ENCODE measurements at places on chromosomes 1 and 21. TPM values are rescaled to one million over a fixed set of nuclear protein-coding genes. Genes with fewer than 3 reads are reported as not detected.

Gene SLC39A1
- polyA plus RNA-seq, result 85.1 TPM

Gene FAM151A
- 0.24 TPM for polyA plus RNA-seq

DNA sequence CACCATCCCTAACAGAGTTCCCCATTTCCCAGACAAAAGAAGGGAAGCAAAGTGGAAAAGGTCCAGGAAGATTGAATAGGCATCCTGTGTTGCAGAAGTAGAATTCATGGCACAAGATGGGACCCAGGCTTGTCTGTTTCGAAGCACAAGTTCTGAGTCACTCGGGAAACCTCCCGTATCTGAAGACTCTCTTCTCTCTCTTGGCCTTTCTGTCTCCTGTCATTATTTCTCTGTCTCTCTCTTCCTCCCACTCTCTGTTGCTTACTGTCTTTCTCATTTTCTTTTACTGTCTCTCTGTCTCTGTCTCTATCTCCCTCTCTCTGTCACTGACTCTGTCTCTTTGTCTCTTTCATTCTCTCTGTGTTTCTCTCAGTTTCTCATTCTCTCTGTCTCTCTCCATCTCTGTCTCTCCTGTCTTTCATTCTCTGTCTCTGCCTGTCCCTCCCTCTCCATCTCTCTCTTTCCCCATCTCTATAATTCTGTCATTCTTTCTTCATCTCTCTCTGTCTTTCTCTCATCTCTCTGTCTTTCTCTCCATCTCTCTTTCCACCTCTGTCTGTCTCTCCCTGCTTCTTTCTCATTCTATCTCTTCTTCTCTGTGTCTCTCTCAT lies 23.7 kb downstream of the RNF187 start:
- H3K36me3 ChIP-seq, result no peaks in the 10 kb centered on the region
- no peak for DNase-seq
- H3K4me3 ChIP-seq, result no peak overlapping the region
- no peak overlapping the region for H3K27ac ChIP-seq
- H3K4me1 ChIP-seq, result no peaks in the 10 kb centered on the region

Gene MARK1
- 2.6 TPM for polyA plus RNA-seq

- no peaks in the 10 kb centered on the region for H3K4me1 ChIP-seq
- no peaks in the 10 kb centered on the region for H3K36me3 ChIP-seq
- H3K27ac ChIP-seq, result no peak overlapping the region
- DNase-seq, result no peak
Measured at GRCh38 chr1:85146972-85147359, 53.9 kb downstream of the SYDE2 start.

DNA sequence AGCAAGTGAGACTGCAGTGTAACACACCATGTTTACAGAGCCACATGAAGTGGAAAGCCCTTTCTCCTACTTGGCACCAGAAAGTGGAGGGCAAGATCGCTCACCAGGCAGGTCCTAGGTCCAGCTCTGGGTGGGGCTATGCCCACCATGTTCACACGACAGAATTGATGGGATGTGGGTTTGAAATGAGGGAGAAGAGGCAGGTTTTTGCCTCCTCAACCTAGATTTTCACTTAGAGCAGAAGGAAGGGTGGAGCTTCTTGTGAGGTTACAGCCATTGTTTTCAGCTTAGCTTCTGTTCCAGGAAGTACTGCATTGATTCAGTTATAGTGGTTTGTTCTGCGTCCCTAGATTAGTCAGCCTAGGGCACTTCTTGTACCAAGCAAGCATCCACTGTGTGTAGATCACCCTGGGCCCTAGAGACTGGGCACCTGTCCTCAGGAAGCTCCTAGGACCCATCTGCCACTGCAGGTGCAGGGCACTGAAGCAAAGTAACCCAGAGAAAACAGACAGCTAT lies 2.3 kb downstream of the CD53 start:
- H3K36me3 ChIP-seq, result no peaks in the 10 kb centered on the region
- H3K4me1 ChIP-seq, result no peaks in the 10 kb centered on the region
- no peak for DNase-seq
- no peak overlapping the region for H3K4me3 ChIP-seq
- H3K27ac ChIP-seq, result peak overlapping the region; percentile 89
- no peaks in the 10 kb centered on the region for H3K27me3 ChIP-seq

GRCh38 chr1:2545754-2546514 lies 10.2 kb upstream of the TNFRSF14 start:
- H3K4me3 ChIP-seq, result no peak overlapping the region
- peak; percentile 97 for DNase-seq
- peaks cover 41% of the 10 kb centered on the region for H3K4me1 ChIP-seq
- H3K27me3 ChIP-seq, result no peaks in the 10 kb centered on the region
- peak overlapping the region; percentile 92 for H3K27ac ChIP-seq

Gene S100B
- 15.5 TPM for polyA plus RNA-seq

DNA sequence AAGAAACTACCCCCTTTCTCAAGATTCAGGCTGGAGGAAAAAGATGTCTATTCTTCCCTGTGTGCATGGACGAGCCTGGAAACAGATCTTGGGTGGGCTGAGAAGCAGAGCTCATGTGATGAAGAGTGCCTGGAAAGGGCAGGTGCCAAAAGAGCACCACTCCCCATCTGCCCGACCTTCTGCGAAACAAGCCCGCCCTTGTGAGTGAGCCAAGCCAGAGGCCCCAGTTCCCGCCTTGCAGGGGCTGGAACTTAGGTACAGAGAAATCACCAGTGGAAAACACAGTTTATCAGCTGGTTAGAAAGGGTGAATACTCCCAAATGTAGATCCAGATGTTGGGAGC lies 26.7 kb upstream of the A3GALT2 start:
- no peak overlapping the region for H3K4me3 ChIP-seq
- H3K27me3 ChIP-seq, result no peaks in the 10 kb centered on the region
- H3K27ac ChIP-seq, result peak overlapping the region; percentile 97
- DNase-seq, result no peak
- H3K36me3 ChIP-seq, result no peaks in the 10 kb centered on the region

DNA sequence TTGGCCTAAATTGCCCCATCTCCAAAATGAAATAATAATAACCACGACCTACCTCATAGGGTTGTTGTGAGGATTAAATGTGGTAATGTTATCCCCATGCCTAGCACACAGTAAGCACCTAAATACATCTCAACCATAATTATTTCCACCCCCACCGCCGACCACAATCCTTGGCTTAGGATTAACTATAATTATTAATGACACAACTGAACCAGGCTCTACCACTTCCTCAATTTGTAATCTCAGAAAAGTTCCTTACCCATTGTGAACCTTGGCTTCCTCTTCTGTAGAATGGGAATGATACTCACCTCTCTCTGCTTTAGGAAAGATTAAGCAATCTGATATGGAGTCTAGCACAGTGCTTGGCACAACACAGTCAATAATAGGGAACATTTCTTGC lies 44.3 kb upstream of the TACSTD2 start:
- H3K36me3 ChIP-seq, result no peaks in the 10 kb centered on the region
- no peaks in the 10 kb centered on the region for H3K27me3 ChIP-seq
- H3K27ac ChIP-seq, result no peak overlapping the region
- H3K4me1 ChIP-seq, result no peaks in the 10 kb centered on the region

Gene OR2L5
- polyA plus RNA-seq, result not detected

Gene CRYAA
- polyA plus RNA-seq, result not detected

Gene DCAF6
- polyA plus RNA-seq, result 50.9 TPM

GRCh38 chr1:6180707-6181311 lies 688 bp upstream of the CHD5 start:
- no peak for DNase-seq
- H3K27ac ChIP-seq, result no peak overlapping the region
- H3K36me3 ChIP-seq, result no peaks in the 10 kb centered on the region
- H3K4me3 ChIP-seq, result no peak overlapping the region

DNA sequence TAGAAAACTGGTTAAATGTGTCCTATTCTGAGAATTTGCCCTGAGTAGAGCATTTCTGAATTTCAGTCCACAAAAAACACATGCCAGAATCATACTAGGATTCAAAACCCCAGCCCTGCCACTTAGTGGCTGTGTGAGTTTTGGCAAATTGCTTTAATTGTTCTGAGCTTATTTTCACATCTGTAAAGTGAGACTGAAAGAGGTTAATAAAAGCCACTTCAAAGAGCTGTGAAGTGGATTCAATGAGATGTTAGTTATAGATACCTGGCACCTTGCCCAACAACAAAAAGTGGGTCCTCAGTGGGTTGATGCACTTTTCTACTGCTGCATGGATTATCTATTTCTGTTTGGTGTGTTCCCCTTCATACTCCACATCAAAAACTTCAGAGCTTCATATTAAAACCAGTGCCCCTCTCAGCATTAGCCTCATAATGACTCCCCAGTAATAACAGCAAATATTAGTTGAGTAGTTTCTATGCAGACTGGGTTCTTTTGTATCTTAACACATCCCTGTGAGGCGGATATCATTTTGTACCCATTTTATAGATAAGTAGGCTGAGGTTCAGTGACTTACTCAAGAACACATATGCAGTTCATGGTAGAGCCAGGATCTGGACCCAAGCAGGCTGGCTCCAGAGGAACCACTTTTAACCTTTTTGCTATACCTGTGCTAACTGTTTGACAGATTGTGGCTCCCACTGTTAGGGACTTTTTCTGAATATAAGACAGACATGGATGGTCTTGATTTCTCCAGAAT lies 14.2 kb upstream of the ADORA3 start:
- H3K27ac ChIP-seq, result no peak overlapping the region
- DNase-seq, result no peak
- H3K4me3 ChIP-seq, result no peak overlapping the region

DNA sequence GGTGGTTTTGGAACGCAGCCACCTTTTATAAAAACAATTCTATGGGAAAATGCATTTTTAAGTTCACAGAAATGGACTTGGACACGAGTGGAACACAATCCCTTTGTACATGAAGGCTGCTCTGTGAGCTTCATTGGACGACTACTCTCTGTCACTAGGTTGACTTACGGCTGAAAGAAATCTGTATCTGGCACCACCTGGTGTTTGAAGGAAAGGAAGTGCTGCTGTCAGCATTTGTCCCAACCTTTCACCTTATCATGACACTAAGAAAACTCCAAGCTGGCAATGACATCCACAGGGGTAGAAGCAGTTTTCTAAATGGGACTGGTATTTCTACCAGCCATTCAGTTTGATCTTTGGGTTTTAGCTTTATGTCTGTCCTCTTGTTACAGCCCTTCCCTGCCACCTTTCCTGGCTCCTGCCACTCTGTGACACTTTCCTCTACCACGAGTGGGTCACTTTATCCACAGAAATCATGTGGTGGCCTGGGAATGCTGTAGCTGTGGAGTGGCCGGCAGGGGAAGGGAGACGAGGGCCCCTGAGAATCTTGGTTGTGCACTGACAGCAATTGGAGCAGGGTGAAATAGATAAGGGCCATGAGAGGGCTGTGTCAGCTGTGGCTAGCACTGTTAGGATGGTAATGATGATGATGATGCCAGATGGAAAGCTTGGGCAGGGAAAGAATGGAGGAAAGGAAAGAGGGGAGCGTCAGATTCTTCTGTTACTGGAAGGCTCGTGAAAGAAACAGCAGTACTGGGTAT lies 85.2 kb downstream of the TBX19 start:
- H3K36me3 ChIP-seq, result no peaks in the 10 kb centered on the region
- DNase-seq, result no peak
- H3K27me3 ChIP-seq, result no peaks in the 10 kb centered on the region
- no peaks in the 10 kb centered on the region for H3K4me1 ChIP-seq
- no peak overlapping the region for H3K27ac ChIP-seq

Gene RERE
- 33.4 TPM for polyA plus RNA-seq

DNA sequence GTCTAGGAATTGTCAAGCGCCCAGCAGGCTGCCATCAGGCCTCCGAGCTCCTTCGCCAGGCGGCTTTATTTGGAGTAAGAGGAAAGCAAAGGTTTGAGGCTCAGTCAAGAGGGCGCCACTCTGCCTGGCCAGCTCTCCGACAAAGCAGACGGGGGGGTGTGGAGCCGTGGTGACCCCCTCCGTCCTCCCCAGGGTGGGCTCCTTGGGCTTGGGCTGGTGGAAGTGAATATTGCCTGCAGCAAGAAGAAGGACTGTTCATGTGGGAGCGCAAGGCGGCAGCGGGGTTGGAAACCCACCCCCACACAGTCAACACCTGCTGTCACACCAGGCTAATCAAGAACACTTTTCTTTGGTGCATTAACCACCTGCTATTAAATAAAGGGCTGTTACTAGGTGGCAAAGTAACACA lies 14.6 kb downstream of the EPHX1 start:
- H3K4me3 ChIP-seq, result no peak overlapping the region
- H3K36me3 ChIP-seq, result no peaks in the 10 kb centered on the region
- H3K4me1 ChIP-seq, result peaks cover 81% of the 10 kb centered on the region
- no peaks in the 10 kb centered on the region for H3K27me3 ChIP-seq

DNA sequence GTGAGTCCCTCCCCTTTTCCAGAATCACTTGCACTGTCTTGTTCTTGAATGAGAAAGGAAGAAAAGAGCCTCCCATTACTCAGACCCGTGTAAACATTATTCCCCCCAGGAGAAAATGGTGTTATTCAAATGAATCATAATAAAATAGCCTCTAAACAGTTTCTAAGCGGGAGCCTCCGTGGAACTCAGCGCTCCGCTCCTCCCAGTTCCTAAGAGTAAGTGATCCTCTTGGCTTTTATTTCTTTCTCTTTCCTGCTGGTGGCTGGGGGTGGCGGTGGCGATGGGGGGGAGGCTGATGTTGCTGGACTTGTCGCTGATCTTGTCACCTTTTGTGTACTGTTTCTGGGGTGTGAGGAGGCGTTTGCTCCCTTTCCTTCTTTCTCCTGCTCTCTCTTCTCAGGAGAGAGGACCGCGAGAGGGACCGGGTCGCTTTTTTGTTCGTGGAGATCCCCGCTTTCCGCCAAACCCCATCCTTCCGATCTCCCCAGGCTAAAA lies 781 bp downstream of the PROX1 start:
- H3K4me3 ChIP-seq, result peak overlapping the region; percentile 56
- H3K27me3 ChIP-seq, result no peaks in the 10 kb centered on the region
- H3K36me3 ChIP-seq, result no peaks in the 10 kb centered on the region
- H3K4me1 ChIP-seq, result peaks cover 7% of the 10 kb centered on the region

- no peak for DNase-seq
- H3K27ac ChIP-seq, result no peak overlapping the region
- H3K36me3 ChIP-seq, result no peaks in the 10 kb centered on the region
- H3K4me3 ChIP-seq, result no peak overlapping the region
- no peaks in the 10 kb centered on the region for H3K4me1 ChIP-seq
Measured at GRCh38 chr1:152182944-152183361, 23.9 kb upstream of the RPTN start.

GRCh38 chr1:50208315-50208714 lies 99.6 kb downstream of the ELAVL4 start:
- H3K4me3 ChIP-seq, result no peak overlapping the region
- H3K27me3 ChIP-seq, result no peaks in the 10 kb centered on the region
- H3K4me1 ChIP-seq, result no peaks in the 10 kb centered on the region
- no peaks in the 10 kb centered on the region for H3K36me3 ChIP-seq

DNA sequence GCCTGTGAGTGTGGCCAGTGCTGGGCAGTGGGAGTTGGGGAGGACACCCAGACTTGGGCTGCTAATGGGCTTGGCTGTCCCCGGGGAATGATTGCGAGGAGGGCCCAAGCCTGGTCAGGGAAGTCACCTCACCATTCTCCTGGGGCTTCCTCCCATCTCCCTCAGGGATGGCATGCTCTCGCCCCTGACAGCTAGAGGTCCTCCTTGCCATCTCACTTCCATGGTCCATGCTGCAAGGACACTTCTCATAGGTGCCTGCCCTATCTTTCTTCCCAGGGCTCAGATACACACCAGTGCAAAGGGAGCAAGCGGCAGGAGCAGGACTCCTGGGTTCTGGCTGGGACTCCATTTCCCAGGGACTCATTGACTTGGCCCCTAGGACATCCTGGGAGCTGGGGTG lies 4.1 kb downstream of the NTRK1 start:
- no peak overlapping the region for H3K4me3 ChIP-seq
- no peak overlapping the region for H3K27ac ChIP-seq
- H3K27me3 ChIP-seq, result peaks cover 20% of the 10 kb centered on the region
- no peaks in the 10 kb centered on the region for H3K36me3 ChIP-seq
- H3K4me1 ChIP-seq, result peaks cover 4% of the 10 kb centered on the region

GRCh38 chr1:235275223-235275622 lies 52.8 kb downstream of the ARID4B start:
- H3K4me1 ChIP-seq, result peaks cover 9% of the 10 kb centered on the region
- H3K4me3 ChIP-seq, result no peak overlapping the region
- H3K27ac ChIP-seq, result no peak overlapping the region
- no peaks in the 10 kb centered on the region for H3K27me3 ChIP-seq
- no peak for DNase-seq
- H3K36me3 ChIP-seq, result no peaks in the 10 kb centered on the region

Gene C1orf185
- polyA plus RNA-seq, result not detected

Data from adrenal gland (tissue), 19 donors.